Stimulated activated CD4-positive, alpha-beta T cell treated with anti-CD3 and anti-CD28 coated beads, Interleukin-12 subunit alpha, Interleukin-12 subunit beta, amount 100 ng/mL, for 24 hours (primary cell): ENCODE measurements at places on chromosomes 1 and 21.

- no peak for DNase-seq
Measured at GRCh38 chr1:29670752-29671151, 434.4 kb downstream of the PTPRU start.

DNA sequence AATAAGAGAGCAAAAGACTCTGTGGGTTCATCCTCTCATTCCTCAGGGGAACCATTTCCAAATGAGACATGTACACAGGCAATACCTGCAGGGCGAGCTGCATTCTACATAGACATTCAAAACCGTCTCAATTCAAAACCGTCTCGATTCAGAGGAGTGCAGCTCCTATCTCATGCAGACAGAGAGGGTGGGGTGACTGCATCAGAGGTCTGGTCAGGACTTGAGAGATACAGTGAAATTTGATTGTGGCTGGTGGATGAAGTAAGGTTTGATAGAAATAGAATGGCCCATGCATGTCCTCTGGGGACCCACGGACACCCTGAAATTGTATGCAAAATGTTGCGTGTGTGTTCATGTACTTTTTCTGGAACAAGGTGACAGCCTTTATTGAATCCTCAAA, 27.3 kb downstream of the TEX35 start:
- DNase-seq: no peak

- no peak for DNase-seq
Measured at GRCh38 chr1:96306809-96307560, 414.6 kb upstream of the PTBP2 start.

GRCh38 chr21:41141031-41141457, 26.9 kb upstream of the BACE2 start:
- DNase-seq: no peak

- DNase-seq: no peak
Measured at GRCh38 chr1:226829105-226829504, 41.3 kb upstream of the PSEN2 start.

DNA sequence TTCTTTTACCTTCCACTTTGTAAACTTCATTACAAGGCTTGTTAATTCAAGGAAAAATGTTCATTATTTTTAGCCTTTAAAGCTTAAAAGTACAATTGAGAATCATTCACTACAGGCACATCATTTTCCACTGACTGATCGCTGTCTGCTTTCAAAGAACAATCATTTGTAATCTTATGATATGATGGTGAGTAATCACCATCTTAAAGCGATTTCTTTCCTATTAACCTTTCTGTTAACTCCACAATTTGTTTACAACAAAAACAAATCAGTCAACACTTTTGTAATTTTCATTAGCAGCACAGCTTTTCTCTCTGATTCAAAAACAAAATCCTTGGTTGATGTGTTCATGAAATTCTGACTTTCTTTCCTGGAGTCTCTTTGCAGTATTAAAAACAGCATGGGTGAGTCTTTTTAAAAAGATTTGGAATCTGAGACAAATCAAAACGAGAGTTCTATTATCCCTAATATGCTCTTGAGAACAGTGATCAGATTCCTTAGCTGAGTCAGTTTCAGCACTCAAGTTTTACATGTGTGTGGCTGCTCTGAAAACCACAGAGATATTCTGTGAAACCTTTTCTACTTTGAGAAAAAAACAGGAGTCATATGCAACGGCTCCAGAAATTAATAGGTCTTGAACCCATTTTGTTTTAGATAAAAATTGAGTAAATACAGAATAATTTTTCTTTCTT, 145.8 kb upstream of the TMPRSS15 start:
- no peak for DNase-seq

DNA sequence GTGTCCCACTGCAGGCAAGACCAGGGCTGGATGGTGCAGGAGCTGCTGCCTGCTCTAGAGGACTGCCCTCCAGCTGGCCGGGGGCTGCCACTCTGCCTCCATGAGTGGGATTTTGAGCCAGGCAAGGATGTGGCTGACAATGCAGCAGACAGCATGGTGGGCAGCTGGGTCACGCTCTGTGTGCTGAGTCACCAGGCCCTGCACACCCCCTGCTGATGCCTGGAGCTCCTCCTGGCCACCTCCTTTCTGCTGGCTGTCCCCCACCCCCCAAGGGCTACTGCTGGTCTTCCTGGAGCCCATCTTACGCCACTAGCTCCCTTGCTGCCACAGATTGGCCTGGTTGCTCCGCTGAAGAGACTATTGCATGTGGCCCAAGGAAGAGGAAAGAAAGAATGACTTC, 3.9 kb upstream of the ZSCAN20 start:
- DNase-seq: no peak

DNA sequence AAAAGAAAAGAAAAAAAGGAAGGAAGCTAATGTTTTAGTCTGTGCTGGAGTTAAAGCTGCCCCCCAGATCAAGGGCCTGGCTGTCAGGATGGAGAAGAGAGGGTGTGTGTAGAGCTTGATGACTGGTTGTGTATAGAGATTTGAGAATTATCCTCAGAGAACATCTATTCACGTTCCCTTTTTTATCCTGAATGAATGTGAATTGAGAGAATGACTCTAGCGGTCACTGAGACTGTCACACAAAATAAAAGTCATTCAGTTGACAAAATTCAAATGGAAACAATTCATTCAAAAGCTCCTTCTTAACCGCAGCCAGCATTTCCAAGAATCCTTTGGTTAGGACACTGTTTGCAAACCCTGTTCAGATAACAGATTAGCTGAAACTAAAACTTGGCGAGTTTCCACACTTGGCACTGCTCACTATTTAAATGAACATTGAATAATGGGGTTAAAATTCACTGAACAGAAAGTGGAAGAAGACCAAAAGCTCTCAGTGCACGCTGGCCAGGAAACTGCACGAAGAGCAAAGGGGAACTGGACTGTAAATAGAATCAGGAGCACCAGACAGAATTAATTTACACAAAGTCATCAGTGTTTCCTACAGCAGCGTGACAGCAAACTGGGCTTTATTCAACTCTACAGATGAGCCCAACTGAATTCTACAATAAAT, 13.6 kb upstream of the FAM89A start:
- DNase-seq: no peak

DNA sequence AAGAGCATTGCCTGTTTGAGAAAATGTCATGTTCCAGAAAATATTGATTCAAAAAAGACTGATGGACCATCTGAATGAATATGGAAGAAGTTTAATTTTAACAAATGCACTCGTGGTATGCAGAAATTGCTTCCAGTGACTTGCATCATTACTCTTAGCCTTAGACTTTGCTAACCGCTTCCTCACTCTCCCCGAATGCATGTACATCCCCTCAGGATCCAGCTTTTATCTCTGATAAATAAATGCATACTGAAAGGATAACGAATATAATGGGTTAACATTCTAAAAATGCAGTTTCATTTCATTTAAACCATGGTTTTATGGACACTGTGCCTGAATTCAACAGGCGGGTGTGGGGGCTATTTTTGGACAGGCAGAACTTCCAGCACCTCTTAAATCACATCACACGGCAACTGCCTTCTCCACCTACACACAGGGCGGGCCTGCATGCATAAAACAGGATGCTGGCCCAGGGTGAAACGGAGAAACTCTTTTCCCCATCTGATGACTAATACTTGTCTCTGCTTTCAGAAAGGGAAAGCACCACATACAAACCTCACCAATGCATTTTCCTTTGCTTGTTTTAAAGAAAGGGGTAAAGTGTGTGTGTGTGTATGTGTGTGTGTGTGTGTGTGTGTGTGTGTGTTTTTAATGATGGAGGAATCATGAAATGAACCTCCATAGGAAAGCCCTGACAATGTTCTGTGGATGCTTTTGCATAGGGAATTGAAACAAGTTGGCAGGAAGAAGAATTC, 48.7 kb downstream of the SPAG17 start:
- no peak for DNase-seq

- DNase-seq: no peak
Measured at GRCh38 chr1:184422490-184423233, 35.8 kb downstream of the C1orf21 start.

GRCh38 chr1:207335695-207336363, 14.4 kb downstream of the CD55 start:
- no peak for DNase-seq

DNA sequence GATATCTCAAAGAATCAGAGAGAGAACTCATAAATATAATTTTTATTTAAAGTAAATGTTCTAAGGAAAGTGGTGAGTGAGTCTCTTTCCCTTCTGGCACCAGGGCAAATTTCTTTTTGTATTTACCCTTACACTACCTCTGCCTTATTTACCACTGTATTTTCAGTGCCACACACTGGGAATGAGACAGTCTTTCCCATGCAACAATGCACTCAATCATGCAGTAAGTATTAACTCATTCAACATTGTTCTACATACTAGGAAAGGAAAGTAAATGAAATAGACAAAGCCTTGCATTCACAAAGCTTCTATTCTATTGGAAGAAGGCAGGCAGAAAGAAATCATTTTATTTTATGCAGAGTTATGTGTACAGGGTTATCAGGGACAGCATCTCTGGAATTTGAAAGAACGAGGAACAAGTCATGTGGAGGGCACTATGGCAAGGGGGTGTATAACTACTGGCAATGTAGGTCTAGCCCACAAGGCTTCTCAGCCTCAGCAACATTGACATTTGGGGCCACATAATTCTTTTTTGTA, 129.8 kb upstream of the PRDX6 start:
- no peak for DNase-seq

DNA sequence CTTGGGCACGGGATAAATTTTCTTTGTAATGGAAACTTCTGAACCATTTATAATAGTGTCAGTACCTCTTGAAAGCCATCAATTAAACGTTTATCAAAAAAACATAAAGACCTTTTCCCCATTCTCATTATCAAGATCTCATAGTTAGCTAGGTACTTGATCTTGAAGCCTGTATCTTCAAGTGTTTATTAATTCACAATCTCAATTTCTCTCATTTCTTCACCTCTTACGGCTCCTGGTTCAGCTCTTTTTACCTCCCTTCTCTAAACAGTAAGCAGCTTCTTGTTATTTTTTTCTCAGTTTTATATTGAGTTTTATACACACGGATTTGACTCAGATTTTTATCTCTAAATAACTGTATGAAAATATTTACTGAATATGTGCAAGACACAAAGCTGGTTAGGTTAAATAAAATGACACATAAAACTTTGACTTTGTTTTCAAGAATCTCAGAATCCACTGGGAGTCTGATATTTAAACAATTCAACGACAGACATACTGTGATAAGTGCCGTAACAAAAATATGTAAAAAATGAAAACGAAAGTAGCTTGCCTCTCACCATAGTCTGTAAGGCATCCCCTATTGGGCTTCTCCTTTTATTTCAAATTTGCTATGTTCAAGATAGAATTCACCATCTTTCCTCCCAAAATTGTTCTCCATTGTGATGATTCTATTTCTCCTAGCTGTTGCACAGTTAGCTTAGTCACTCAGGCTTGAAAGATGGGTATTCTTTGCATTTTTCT, 411.6 kb upstream of the ZRANB2 start:
- no peak for DNase-seq

DNA sequence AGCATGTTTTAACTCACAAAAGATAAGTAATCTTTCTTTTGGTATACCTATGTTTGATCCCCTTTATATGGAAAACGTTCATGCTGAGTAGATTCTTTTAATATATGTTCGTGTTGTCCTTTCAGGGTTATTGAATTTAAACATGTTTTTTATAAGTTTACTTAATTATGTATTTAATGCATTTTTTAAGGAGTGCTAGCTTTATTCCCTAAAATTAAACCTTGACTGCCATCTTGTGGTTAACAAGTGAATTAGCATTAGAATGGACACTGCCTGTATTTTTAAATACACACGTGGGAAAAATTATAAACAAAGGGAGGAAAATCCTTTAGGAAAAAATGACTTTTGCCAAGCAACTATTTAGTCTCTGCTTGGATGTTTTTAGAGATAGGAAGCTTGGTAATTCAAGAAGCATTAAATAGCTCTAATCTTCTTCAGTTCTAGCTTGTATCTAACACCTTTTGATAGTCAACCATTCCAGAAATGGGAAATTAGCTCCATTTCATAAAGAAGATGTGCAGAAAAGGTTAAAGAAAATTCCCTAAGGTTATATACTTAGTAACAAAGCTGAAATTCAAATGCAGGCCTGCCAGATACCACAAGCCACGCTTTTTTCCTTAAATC, 43.0 kb downstream of the UBE2U start:
- no peak for DNase-seq

DNA sequence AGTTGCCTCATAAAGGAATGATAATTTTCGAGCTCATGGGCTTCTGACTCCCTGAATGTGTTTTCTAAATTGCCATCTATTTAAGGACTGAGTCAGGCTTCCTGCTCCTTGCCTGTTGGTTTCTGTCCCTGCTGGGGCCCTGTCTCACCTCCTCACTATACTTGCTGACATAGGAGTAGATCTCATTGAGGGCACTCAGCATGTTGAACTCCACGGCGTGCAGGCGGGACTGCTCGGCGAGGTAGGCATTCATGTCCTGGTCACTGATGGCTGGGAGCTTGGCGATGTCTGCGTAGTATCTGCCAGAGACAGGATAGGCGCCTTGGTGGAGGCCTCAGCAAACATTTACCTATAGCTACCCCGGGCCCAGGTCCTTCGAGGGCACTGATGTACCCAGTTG, 116.9 kb upstream of the CD34 start:
- no peak for DNase-seq

DNA sequence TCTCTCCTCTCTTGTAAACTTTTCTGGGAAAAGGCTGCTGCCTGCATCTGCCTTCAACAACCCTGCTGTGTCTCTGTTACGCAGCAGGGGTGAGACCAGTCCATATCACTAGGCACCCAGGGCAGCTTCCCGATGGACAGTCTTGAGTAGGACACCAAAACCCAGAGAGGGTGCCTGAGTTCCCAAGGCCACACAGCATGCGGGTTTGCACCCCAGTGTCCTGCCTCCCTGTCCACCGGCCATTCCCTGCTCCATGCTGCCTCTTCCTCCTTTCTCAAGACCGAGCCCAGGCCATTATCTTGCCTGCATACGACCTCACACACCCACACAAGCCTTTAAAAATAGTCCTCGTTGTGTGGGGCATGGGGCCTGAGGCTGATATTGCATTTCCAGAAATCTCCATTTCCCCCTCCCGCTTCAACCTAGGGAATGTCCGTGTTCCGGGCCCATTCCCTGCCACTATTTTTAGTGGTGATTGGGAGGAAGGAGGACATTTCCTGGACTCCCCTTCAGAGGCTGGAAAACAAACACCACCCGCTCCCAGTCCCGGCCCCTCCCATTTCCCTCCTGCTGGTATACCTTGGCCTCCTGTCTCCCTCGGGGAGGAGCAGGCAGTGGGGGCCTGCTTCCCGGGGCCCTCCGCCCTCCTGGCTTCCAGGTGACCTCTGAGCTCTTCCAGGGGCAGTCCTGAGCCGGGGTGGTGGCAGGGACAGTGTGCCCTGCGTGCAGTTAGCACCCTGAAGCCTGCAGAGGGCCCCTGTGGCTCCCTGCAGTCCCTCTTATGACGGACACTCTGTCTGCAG, 132.4 kb upstream of the TMEM51 start:
- no peak for DNase-seq

DNA sequence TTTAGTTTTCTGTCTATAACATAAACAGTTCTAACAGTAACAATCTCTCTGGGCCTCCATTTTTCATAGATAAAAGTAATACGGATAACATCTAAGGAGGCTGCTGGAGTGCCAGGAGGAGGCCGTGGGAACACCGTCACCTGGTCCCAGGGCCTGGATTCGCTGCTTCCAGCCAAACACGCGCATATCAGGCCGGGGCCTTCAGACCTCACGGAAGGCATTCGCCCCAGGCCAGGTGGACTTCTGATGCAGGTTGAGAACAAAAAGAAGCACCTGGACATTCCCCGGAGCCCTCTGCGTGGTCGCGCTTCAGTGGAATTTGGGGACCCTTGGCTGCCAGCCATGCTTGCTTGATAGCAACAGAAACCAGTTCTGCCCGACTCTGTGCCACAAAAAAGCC, 113.1 kb upstream of the GUCA2B start:
- no peak for DNase-seq
